ENCODE measurements at places on chromosomes 7 and 10. TPM values are rescaled to one million over a fixed set of nuclear protein-coding genes. Genes with fewer than 3 reads are reported as not detected.

- no peak for DNase-seq
- no peaks in the 10 kb centered on the region for H3K36me3 ChIP-seq
- H3K4me3 ChIP-seq = no peak overlapping the region
- no peak overlapping the region for H3K27ac ChIP-seq
- no peaks in the 10 kb centered on the region for H3K4me1 ChIP-seq
Observed at GRCh38 chr7:140506788-140507464, 27.6 kb upstream of the MKRN1 start.

DNA sequence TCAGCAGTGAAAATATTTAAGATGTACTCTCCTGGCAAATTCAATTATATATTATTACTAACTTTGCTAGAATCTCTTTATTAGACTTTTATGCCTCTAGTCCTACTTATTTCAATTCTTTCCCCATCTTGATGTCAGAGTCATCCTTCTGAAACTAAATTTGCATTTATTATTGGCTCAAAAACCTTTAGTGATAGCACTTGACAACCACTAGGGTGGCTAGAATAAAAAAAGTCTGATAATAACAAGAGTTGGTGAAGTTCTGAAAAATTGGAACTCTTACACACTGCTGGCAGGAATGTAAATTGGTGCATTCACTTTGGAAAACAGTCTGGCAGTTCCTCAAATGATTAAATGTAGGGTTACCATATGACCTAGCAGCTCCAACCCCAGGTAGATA, 73.8 kb downstream of the LSMEM1 start:
- H3K36me3 ChIP-seq = no peaks in the 10 kb centered on the region
- H3K27me3 ChIP-seq = no peaks in the 10 kb centered on the region
- H3K4me1 ChIP-seq = peaks cover 15% of the 10 kb centered on the region
- no peak for DNase-seq

GRCh38 chr10:6786579-6787031, 206.5 kb upstream of the PRKCQ start:
- H3K4me1 ChIP-seq = no peaks in the 10 kb centered on the region
- DNase-seq = no peak
- H3K27ac ChIP-seq = no peak overlapping the region
- peaks cover 12% of the 10 kb centered on the region for H3K27me3 ChIP-seq
- no peaks in the 10 kb centered on the region for H3K36me3 ChIP-seq

DNA sequence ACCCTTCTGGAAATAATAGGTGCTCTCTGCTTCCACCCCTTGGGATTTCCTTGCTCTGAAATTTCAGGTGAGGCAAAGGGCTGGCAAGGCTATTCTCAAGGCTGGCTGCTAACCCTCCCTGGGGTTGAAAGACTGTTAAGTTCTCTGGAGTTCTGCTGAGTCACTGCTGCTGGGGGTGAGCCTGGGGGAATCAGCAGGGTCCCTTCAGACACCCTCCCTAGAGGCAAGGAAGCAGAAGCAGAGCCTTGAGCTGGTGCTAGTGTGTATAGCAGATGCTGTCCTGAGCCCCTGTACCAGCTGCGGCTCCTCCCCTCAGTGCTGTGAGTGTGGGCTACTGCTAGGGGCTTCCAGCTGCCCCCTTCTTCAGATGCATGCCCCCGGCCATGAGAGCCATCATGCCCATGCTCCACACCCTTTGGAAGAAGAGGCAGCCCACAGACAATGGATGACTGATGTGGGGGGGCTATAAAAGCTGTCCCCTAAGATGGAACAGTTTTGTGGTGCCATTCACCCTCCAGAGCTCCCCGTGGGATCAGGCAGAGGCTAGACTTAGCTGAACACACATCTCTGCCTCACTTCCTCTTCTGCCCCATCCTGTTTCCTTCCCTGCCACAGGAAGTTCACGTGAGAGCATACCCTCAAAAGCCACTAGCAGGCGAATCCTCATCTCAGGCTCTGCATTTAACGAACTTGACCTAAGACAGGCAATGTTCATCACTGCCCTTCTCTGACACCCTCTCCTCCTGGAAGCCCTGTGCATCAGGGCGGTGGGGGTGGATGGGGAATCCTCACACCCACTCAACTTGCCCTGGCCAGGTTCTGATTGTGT, 91.8 kb downstream of the SH3PXD2A start:
- H3K27me3 ChIP-seq = no peaks in the 10 kb centered on the region
- peak; percentile 36 for DNase-seq
- H3K27ac ChIP-seq = peak overlapping the region; percentile 69
- peaks cover 69% of the 10 kb centered on the region for H3K4me1 ChIP-seq

The LRRC4 gene
- total RNA-seq = 0.50 TPM
